Lower leg skin (tissue), 4 donors: ENCODE measurements at places on chromosomes 7 and 10.
A peak's percentile ranks its signal among the peaks of the same experiment; 100 is the strongest.

DNA sequence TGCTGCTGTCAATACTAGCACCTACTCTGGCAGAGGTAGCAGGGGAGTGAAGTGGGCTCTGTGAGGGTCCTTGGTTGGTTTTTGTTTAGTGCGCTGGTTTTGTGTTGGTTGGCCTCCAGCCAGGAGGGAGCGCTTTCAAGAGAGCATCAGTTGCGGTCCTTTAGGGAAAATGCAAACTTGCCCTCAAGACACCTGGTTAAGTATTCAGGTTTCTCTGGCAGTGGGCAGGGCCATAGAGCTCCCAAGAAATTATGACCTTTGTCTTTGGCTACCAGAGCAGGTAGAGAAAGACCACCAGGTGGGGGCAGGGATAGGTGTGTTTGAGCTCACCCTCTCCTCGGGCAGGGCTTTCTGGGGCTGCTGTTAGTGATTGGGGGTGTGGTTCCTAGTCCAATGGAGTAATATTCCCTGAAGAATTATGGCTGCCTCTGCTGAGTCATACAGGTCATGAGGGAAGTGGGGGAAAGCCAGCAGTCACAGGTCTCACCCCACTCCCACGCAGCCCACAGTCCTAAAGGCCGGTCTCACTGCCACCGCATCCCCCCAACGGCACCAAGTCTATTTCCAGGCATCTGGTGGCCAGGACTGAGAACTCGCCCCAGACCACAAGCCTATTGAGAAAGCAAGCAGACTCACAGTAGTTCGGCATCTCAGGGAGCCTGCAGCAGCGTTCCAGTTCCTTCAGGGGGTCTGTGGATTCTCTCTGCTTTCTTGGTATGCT is 280.5 kb downstream of the SFMBT2 start:
- no peak for DNase-seq

DNA sequence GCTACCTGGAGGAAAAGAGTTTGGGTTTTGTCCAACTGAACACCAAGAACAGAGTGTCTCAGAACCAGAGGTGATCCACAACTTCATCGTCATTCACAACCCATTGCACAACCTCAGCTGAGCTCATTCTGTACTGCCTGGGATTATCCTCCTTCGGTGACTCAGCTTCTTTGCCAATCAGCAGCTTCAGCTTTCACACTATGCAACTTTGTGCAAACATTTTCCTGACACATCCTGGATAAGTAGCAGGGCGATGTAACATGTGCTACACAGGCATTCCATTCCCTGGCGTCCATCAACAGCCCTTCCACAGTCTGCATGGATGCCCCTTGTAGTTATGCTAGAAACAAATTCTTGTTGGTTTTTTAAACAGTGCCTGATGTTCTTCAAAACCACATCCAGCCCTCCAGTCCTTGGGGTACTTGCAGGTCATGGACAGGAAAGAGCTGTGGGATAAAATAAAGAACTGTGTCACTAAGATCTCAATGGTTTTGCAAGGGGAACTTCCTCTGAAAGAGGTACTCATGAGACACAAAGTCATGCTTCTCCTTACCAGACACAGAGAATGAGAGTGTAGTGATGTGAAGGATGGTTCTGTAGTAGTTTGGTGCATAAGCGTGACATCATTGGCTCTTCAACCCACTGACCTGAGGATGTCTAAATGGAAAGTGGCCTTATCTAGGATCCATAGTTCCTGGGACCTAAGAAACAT is 478.5 kb downstream of the KIF20B start:
- no peak for DNase-seq

DNA sequence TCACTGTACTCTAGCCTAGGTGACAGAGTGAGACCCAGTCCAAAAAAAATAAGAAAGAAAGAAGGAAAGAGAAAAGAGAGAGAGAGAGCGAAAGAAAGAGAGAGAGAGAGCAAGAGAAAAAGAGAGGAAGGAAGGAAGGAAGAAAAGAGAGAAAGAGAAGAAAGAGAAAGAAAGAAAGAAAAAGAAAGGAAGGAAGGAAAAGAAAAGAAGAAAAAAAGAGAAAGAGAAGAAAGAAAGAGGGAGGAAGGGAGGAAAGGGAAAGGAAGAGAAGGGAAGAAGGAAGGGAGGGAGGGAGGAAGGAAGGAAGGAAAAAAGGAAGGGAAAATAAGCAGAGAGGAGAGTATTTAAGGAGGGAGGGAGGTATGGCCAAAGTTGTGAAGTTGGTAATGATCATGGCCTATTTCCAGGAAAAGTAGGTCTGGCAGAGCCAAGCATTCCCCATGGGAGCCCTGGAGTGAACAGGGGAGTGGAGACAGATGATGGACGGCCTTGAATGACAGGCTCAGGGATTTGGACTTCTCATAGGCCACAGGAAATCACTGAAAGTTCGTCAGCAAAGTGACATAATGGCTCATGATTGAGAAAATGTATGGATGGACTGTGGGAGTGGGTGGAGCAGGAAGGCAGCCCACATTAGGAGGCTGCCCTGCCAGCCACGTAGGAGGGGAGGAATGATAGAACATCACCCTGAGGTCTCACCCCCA is 44.8 kb upstream of the CUX1 start:
- DNase-seq, result no peak

DNA sequence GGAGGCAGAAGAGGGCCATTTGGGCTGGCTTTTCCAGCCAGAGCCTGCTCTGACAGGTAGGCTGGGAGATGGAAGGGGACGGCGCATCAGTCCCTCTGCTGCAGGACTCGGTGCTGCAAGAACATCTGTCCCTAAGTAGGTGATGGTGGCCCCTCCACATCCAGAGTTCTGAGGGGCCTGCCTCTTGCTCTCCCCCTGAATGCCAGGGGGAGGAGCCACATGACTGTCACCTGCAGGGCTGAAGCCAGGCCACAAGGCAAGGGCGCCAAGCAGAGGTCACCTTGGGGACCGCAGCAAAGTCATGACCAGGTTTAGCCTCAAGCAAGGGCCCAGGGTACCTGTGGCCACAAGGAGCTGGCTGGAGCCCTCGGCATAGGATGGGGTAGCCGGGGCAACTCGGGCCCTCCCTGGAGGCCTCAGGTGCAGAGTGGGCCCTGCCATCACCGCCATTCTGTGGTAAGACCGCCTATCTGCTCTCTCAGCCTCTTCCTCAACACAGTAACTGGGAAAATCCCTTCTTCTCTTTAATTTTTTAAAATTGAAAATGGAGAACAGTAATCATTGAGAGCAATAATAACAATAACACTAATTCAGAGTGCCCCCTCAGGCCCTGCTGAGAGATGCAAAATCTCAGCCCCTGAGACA is 99.3 kb downstream of the FAM53B start:
- no peak for DNase-seq

- no peak for DNase-seq
Observed at GRCh38 chr10:95464280-95464679, 96.9 kb downstream of the SORBS1 start.

DNA sequence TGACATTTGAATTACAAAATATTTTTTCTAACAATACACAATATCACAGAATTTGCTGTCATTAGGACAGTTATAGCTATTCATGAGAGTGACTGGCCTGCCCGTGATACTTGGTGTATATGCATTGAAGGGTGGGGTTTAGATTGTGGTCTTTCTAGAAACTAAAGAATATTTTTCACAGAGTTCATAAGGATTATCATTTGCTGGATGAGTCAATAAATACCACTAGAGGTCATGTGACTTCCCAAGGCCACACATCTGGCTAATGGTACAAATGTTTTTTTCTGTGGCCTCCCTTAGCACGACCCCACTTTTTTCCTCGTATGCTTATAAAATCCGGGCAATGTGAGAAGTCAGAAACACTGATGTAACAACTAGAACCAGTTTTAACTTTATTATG is 5.2 kb downstream of the OPTN start:
- DNase-seq, result no peak

DNA sequence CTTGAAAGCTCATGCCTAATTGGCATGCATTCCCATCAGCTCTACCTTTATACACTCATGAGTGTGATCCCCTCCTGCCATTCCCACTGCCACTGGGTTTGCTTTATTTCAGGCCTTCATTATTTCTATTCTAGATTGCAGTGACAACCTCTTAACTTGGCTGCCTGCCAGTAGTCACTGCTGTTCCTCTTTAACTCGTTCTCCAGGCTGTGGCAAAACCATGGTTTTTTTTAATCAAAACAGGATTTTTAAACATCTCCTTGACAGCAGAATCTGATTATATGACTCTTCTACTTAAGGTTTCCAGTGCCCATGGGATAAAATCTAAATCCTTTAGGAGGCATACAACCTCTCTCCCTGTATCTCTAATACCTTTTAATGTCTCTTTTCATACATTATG is 223.7 kb upstream of the PCDH15 start:
- no peak for DNase-seq

GRCh38 chr10:6409971-6410643 is 170.0 kb downstream of the PRKCQ start:
- peak; percentile 51 for DNase-seq

DNA sequence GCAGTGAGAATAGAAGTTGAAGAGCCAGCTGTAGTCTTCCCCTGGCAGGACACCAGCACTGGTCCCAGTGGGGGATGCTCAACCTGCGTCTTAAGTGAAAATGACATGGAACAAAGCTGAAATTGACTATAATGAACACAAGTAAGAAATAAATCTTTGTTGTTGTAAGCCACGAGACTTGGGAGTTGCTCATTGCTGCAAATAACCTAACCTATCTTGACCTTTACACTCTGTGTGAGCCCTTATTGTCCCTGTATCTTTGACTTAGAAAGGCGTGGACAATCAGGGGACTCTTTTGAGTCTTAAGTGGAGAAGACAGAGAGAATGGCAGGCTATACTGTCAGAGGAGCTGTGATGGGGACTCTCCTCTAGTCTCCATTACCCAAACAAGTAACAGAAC is 16.9 kb downstream of the ZC3HAV1L start:
- DNase-seq, result no peak

- DNase-seq, result no peak
Observed at GRCh38 chr7:41570766-41571165, 132.1 kb downstream of the INHBA start.

GRCh38 chr7:151083071-151083823 is at the start of gene TMUB1:
TMUB1 (minus strand) TSS chr7:151083493; CDS start chr7:151082563, 930 bp downstream.
- DNase-seq, result peak; percentile 97

GRCh38 chr7:12314199-12314598 is 89.5 kb downstream of the VWDE start:
- no peak for DNase-seq

GRCh38 chr7:7175075-7175695 is 7.2 kb upstream of the C1GALT1 start:
- DNase-seq, result no peak

DNA sequence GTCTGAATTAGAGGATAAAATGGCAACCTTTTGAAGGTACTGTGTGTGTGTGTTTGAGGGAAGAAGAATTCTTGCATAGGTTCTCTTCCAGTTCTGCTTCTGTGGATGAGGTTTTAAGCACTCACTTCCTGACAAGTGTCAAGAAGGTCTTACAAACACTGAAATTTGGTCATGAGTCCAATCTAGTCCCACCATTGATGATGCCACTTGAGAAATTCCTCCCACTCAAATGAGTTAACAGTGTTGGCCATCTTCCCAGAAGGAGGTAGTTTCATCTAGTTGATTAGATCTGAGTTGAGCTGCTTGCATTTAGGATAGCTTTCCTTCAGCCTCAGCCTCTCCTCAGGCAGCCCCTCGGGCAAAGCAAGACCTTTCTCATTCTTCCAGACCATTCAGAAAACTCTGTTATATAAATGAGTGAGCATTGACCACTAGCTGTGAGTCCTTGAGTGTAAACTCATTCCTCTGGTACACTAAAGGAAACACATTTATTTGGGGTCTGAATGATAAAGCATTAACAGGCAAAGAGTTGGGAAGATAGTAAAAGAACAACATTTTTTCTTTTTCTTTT is 189.5 kb downstream of the TRIL start:
- DNase-seq, result no peak

DNA sequence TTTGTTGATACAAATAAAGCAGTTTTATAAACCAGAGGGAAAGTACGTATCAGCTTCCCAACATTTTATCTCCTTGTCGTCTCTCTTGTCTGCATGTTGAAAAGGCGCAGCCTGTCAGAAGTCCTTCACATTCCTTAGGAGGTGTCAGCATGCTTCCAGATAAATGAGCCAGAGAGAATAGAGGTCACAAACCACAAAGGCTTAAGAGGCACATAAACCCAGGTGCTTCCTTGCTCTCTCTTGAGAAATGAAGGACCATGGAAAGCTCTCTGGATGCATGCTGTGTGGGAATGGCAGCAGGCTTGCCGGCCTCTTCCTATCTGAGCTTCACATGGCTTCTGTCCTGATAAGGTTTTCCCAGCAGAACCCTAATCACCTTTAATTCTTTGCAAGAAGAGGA is 448.5 kb downstream of the XPNPEP1 start:
- no peak for DNase-seq

DNA sequence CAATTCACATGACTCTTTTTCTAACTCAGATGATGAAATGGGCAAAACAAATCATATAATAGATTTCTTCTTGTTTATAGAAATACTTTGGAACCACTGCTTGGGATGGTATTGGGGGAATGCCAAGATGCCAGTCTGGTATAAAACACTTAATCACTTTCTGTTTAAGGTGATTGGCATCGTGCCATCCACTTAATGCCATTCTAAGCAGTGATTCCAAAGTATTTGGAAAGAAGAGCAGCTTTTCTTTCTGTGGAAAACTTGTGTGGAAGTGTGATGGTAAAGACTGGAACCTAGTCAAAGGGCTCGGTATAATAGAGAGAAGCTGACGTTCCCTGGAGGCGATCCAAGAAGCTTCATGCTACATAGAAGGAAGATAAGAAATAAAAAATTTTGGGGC is 120.6 kb downstream of the TMEM26 start:
- DNase-seq, result no peak

- DNase-seq, result no peak
Observed at GRCh38 chr10:112497347-112497950, 50.4 kb downstream of the VTI1A start.

- DNase-seq, result no peak
Observed at GRCh38 chr7:142384493-142384922, 126.7 kb upstream of the PRSS58 start.

DNA sequence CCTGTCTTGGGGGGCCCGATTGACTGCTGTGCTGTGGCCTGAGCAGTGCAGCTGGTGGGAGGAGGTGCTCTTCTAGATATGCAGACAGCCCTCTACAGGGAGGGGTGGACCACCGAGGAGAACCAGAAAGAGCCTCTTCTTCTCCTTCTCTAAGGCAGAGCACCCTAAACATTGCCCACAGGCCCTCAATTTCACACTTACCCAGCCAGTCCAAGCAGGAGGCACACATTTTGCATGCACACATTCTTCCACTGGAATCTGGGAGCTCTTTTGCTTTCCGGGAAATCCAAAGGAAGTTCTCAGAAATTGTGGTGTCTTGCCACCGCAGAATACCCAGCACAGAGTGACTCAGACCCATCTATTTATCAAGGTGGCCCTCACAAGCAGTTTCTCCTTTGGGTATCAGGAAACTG is 45.8 kb downstream of the EEPD1 start:
- no peak for DNase-seq

DNA sequence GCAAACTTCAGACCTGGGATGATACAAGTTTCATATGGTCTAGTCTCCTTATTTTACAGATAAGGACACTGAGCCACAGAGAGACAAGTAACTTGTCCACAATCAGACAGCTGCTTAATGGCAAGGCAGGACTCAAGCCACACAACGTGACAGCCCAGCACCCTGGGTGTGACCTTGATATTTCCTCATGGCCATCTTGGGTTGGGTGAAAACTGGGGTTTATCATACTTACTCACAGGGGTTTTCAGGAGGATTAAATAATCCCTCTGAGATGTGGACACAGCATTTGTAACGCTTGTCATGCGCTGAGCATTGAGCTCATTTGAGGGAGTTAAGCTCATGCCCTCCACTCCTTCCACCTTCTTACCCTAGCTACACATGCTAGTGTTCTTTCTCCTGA is 58.0 kb downstream of the ABLIM1 start:
- no peak for DNase-seq
